ENCODE measurements at places on chromosomes 2 and 18.

GRCh38 chr2:239747771-239748170 is 277.4 kb downstream of the NDUFA10 start:
- DNase-seq: no peak

- DNase-seq: no peak
Measured at GRCh38 chr18:22189449-22190166, 20.2 kb downstream of the GATA6 start.

GRCh38 chr18:48563027-48563426 is 24.2 kb downstream of the CTIF start:
- no peak for DNase-seq

DNA sequence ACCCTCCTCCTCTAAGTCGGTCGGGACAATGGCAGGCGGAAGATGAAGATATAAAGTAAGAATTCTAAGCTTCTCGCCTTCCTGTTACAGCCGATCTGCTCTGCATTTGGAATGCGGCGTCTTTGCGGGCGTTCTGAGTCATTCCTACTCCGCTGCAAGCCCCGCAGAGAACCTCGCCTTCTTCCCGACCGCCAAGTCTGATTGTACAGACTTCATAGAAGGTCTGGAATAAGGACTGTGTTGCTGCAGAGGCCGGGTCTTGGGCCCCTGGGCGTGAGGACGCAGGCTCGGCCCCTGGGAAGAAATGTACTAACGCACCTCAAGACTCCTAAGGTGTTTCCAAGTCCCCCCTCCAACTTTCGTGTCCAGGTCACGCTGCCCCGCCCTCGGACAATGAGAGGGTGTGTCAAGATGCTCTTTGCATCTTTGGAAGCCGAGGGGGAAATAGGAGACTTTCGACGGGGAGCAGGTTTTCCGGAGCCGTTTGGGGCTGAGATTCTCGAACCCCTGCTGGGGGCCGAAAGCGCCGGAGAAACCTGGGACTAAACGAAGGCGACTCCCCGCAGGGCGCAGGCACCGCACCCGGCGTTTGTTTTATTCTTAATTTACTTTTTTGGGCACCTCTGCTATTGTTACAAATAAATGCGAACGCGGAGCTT is 12.7 kb upstream of the PAX3 start:
- no peak for DNase-seq

DNA sequence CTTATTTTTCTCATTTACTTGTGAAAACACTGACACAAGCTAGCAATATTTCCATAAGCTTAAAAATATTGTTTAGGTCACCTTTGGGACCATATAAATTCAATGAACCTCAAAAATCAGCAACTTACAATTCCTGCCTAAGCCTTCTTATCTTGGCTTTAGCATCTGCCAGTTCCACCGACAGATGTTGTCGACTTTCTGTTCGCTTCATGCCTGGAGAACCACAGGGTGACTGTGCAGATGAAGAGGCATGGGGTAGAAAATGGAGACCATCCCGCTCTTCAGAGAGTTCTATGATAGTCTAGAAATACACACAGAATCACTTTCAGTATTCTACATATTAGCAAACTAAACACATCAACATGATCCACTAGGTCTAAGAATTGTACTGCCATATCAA is 64.2 kb downstream of the CCDC88A start:
- no peak for DNase-seq

Data from activated CD4-positive, alpha-beta T cell treated with anti-CD3 and anti-CD28 coated beads, Interleukin-2, amount 50 U/mL, for 16 hours (primary cell).